ENCODE measurements at places on chromosomes 5 and 9.

- no peak for DNase-seq
Observed at GRCh38 chr9:32554107-32554506, 1.7 kb upstream of the TOPORS start.

GRCh38 chr9:136881691-136882108, 4.6 kb upstream of the TRAF2 start:
- DNase-seq, result peak; percentile 36

- no peak for DNase-seq
Observed at GRCh38 chr5:176693477-176693851, 46.2 kb downstream of the TSPAN17 start.

- DNase-seq, result no peak
Observed at GRCh38 chr9:122336866-122337555, 33.8 kb upstream of the PTGS1 start.

- DNase-seq, result no peak
Observed at GRCh38 chr5:112975721-112976431, 722 bp upstream of the DCP2 start.

GRCh38 chr9:36018891-36019720, 17.6 kb upstream of the RECK start:
- no peak for DNase-seq

Data from activated CD4-positive, alpha-beta T cell treated with anti-CD3 and anti-CD28 coated beads for 1 hour (primary cell).